ENCODE measurements at places on chromosomes 2 and 18. TPM values are rescaled to one million over a fixed set of nuclear protein-coding genes. Genes with fewer than 3 reads are reported as not detected.
A peak's percentile ranks its signal among the peaks of the same experiment; 100 is the strongest.

Gene ANTXR1
- 57.4 TPM for total RNA-seq

Gene HOXD9
- 11.2 TPM for total RNA-seq

Gene ASPRV1
- total RNA-seq, result 1.4 TPM

- no peak overlapping the region for H3K4me3 ChIP-seq
- peak; percentile 40 for DNase-seq
- H3K27me3 ChIP-seq, result no peaks in the 10 kb centered on the region
- no peaks in the 10 kb centered on the region for H3K36me3 ChIP-seq
These were observed 58.8 kb downstream of the ACKR3 start for GRCh38 chr2:236628256-236628901.

- no peaks in the 10 kb centered on the region for H3K4me1 ChIP-seq
- H3K36me3 ChIP-seq, result no peaks in the 10 kb centered on the region
- no peaks in the 10 kb centered on the region for H3K27me3 ChIP-seq
- no peak overlapping the region for H3K4me3 ChIP-seq
- H3K27ac ChIP-seq, result peak overlapping the region; percentile 45
These were observed 11.4 kb downstream of the EPAS1 start for GRCh38 chr2:46308629-46309028.

- no peak for DNase-seq
- no peak overlapping the region for H3K4me3 ChIP-seq
- H3K4me1 ChIP-seq, result no peaks in the 10 kb centered on the region
- no peaks in the 10 kb centered on the region for H3K27me3 ChIP-seq
- no peaks in the 10 kb centered on the region for H3K36me3 ChIP-seq
- no peak overlapping the region for H3K27ac ChIP-seq
These were observed 314.5 kb upstream of the RGPD4 start for GRCh38 chr2:107511970-107512789.

GRCh38 chr2:201790291-201790690 is 9.6 kb upstream of the ALS2 start:
- H3K4me1 ChIP-seq, result no peaks in the 10 kb centered on the region
- no peak for DNase-seq
- no peak overlapping the region for H3K27ac ChIP-seq
- no peaks in the 10 kb centered on the region for H3K36me3 ChIP-seq
- H3K4me3 ChIP-seq, result no peak overlapping the region

Measured in sigmoid colon (tissue), 7 donors.